ENCODE measurements at places on chromosomes 12 and 14. TPM values are rescaled to one million over a fixed set of nuclear protein-coding genes. Genes with fewer than 3 reads are reported as not detected.

Gene HRK
- total RNA-seq = not detected

Gene AACS
- total RNA-seq = 21.4 TPM

Gene MGST1
- total RNA-seq = 218 TPM

Gene PCED1B
- total RNA-seq = 1.1 TPM

Gene A2M
- 5.3 TPM for total RNA-seq

Gene PRH2
- total RNA-seq = not detected

Gene CALCOCO1
- 33.5 TPM for total RNA-seq

Gene CEP170B
- total RNA-seq = 5.2 TPM

Gene RNF212B
- not detected for total RNA-seq

Gene CARMIL3
- 0.14 TPM for total RNA-seq

Gene MOAP1
- total RNA-seq = 9.1 TPM

Gene OR6C2
- not detected for total RNA-seq

Gene MYF5
- not detected for total RNA-seq

Gene PRPF40B
- 5.8 TPM for total RNA-seq

Gene PRR4
- 0.87 TPM for total RNA-seq

Data from H4 (cell line).